ENCODE measurements at places on chromosomes 5 and 9. TPM values are rescaled to one million over a fixed set of nuclear protein-coding genes. Genes with fewer than 3 reads are reported as not detected.

GRCh38 chr9:91844701-91845291, 105.2 kb downstream of the ROR2 start:
- no peak for DNase-seq

The BTNL8 gene
- not detected for total RNA-seq

GRCh38 chr5:138640646-138641254, 65.5 kb upstream of the HSPA9 start:
- no peak for DNase-seq

GRCh38 chr5:77569409-77569808, 69.1 kb downstream of the OTP start:
- DNase-seq: peak; percentile 54

The FGD3 gene
- not detected for total RNA-seq

- DNase-seq: no peak
Observed at GRCh38 chr9:1217076-1217475, 166.9 kb downstream of the DMRT2 start.

GRCh38 chr9:134434894-134435506, 108.7 kb downstream of the RXRA start:
- peak; percentile 97 for DNase-seq

DNA sequence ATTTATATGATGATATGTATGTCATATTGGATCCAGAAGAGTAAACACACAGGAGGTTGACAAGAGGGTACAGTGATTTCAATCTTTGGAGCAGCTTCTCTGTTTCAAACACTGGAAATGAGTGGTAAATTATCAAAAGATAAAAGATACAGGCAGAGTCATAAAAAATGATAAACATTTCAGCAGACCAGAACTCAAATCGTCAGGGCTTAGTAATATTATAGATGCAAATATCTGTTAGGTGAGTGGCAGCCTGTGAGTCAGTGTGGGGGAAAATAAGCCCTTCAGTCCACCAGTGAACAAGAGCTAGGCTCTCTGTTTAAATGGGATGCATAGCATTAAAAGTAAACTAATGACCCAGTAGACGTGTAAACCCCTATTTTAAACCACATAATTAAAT, 1378.1 kb downstream of the EFNA5 start:
- no peak for DNase-seq

- DNase-seq: no peak
Observed at GRCh38 chr5:123091298-123092222, 2.5 kb downstream of the PRDM6 start.

DNA sequence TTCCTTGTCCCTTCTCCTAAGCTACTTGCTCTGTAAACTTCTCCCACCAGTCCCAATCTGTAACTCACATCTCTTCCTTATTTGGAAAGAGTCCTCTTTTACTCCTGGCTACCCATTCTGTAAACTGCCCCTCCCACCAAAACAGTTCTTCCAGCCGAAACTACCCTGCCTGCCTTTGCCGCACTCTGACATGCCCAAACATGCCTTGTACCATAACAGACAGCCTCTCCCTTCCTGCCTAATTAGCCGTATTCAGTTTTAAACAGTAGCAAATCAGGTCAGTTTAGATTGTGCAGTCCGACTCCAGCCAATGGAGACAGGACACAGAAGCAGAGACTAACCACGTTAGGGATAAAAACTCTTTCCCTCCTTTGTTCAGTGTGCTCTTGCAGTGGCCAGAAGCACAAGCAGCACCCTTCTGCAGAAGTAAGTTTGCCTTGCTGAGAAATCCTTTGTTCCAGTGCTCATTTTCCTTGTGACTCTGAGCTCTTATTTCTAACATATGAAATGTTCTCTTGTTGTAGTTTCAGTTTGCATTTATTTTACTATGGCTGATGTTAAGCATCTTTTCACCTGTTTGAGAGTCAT, 5.4 kb upstream of the GLT6D1 start:
- DNase-seq: no peak

The FAM200C gene
- 3.7 TPM for total RNA-seq

The MARCOL gene
- not detected for total RNA-seq

The TMEFF1 gene
- total RNA-seq: 0.28 TPM

DNA sequence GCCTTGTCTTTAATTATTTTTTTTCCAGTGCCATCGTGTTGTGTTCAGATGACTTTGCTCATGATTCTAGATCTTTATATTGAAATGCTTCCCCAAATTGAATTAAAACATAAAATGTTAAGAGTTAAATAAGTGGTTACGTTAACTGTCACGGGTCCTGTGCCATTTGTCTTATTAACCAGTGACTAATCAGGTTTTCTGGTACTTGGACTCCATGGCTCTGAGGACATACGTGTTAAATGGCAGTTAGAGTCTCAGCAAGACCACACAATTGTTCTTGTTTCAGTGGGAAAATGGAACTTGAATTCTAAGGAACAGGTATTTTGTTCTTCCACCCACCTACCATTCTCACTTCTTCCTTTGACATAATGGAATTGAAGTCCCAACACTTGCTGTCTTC, 32.8 kb downstream of the ENTREP1 start:
- no peak for DNase-seq

The MAP1B gene
- total RNA-seq: 56.0 TPM

DNA sequence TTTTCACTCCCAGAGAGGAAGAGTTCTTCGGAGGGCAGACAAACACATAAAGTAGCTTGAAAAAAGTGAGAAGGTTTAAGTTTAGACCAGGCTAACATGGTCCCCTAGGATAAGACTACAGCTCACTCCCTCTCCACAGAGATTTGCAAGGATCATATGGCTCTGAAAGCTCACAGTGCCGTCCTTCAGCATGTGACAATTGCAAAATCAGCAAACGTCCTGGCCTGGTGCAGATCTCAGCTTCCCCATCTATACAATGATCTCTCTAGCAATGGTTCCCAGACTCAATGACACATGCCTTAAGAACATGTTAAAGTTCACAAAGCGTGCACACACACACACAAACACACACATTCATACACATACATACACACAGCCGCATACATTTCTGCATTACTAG, 327.6 kb downstream of the ACTL7B start:
- DNase-seq: no peak

DNA sequence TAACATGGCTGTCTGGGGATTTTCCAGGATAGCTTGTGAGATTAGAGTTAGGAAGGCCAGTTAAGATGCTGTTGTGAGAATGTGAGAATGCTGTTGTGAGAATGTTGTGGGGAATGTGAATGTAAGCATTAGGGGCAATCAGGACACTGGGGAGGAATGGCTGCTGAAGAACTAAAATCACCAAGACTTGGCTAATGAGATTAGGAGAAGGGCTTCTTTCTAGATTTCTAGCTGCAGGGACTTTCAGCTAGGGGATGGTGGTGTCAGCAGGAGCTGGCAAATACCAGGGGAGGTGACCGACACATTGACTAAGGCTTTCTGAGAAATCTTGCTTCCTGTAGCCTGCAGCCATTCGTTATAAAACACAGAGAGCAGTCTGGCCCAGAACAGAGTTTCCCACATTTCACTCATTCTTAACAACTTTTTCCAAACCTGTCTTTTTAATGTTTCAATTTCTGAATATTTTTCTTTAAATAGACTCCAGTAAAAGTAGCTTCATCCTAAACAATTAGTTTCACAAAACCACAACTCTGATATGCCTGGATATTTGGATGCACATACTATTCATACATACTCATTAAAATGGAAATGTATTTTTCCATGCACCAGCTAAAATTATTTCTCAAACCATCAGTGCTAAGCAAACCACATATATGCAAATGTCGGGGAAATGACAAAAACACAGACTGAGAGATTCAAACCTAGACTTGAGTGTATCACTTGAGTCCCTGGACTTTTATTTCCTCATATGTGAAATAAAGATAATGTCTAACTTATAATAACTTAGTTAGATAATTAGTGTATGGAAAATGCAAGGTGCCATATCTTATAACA, 89.3 kb upstream of the TNC start:
- no peak for DNase-seq

DNA sequence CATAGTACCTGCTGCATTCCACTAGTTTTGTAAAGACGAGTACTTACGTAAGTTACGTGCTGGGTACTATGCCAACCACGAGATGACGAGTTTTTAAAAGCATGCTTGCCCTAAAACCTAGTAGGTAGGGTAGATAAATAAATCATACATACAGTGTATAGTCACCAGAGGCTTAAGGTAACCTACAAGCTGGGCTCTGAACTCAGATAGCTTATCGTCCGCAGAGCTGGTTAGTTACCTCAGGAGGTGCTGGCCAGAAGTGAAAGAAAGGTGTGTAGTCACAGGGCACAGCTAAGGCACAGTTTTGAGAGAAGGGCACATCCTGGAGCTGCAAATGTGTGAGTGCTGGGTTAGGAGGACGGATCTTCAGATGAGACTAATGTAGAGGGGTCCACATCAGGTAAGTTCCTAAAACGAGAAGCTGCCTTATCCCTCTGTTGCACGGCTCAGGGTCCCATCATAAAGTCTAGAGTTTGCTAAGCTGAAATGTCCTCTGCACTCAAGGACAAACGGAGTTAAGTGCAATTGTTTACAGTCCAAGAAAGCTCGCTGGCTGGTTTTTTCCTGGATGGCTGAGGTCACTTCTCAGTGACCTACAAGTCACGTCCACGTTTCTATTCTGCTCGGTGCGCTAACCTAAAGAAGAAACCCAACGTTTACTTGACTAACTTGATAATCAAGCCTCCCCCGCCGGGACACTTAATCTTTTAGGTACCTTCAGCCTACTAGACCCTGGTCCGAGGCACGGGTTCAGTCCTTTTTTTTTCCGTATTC, 1.1 kb upstream of the SNX24 start:
- DNase-seq: no peak

DNA sequence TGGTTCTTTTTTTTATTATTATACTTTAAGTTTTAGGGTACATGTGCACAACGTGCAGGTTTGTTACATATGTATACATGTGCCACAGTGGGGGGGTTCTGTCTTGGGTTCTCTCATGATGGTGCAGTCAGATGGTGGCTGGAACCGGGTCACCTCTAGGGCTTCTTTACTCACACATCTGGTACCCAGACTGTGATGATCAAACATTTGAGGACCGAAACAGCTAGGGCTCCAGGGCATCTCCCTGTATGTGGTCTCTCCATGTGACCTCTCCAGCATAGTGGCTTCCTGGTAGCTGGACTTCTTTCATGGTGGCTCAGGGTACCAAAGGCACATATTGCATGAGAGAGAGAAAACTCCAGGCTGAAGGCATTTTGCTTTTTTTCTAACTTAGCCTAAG, 9.8 kb upstream of the CRHBP start:
- no peak for DNase-seq

The TXNDC8 gene
- not detected for total RNA-seq

GRCh38 chr5:166562246-166562645, 1729.2 kb upstream of the WWC1 start:
- DNase-seq: peak; percentile 88

The RNF180 gene
- 7.4 TPM for total RNA-seq

The ANKRD31 gene
- total RNA-seq: 0.56 TPM

The RAB3C gene
- total RNA-seq: not detected

GRCh38 chr5:107476783-107477182, 194.0 kb downstream of the EFNA5 start:
- peak; percentile 60 for DNase-seq

The ELAVL2 gene
- 1.6 TPM for total RNA-seq

GRCh38 chr5:133662578-133662977, 50.2 kb upstream of the FSTL4 start:
- DNase-seq: peak; percentile 59

- no peak for DNase-seq
Observed at GRCh38 chr5:130462516-130462915, 558.3 kb downstream of the CHSY3 start.

DNA sequence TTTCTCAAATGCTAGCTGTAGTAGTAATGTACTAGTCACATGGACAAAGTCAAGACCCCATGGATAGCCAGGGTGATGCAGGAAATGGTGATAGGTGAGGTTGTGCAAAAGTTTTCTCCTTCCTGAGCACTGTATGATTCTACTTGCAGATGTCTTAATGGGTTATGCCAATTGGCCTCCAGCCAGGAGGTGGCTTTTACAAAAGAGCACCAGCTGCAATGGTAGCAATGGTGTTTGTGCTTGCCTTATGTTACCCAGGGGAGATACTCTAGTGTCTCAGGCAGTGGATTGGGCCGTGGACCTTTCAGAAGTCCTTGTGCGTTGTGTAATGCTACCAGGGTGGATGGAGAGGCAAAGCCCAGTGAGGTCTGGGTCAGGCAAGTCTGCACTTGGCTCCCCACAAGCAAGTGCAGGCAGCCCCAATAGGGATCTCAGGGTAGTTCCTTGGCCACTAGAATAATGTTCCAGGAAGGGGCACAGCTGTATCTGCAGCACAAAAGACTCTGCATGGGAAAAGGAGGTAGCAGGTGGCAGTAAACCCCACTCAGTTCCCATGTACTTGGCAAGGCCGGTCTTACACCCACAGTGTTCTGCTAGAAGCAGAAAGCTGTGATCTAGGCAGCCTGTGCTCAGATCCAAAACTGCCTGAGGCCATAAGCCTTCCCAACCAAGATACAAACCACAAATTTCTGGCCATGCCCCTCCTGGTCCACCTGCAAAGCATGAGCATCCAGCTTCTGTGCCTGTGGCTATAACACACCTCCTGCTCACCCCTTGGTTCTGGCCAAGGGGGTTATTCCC, 46.4 kb upstream of the EDIL3 start:
- peak; percentile 8 for DNase-seq

The IFNA13 gene
- total RNA-seq: not detected

DNA sequence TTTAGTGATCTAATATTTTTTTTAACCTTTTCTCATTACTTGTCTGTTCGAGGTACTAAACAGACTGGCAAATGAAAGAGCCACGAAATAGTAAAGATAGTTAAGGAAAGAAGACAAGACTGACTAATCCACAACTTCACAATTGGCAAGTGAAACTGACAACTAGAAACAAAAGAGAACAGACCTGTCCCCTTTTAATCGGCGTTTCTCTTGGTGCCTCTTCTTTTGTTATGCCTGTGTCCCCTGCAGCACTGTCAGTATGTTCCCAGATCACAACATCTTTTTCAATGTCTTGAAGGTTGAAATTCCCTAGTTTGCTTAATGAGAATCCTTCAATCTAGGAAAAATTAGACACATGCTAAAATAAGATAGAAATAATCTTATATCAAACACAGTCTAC, 26.1 kb downstream of the TUT7 start:
- no peak for DNase-seq

The FRMD3 gene
- 0.28 TPM for total RNA-seq

GRCh38 chr5:4651806-4652565, 488.1 kb upstream of the ADAMTS16 start:
- DNase-seq: no peak

GRCh38 chr5:87403899-87404298, 8.8 kb downstream of the CCNH start:
- no peak for DNase-seq

GRCh38 chr5:175842951-175843793, 28.2 kb upstream of the CPLX2 start:
- peak; percentile 71 for DNase-seq

GRCh38 chr5:114319236-114319635, 42.6 kb upstream of the KCNN2 start:
- no peak for DNase-seq

DNA sequence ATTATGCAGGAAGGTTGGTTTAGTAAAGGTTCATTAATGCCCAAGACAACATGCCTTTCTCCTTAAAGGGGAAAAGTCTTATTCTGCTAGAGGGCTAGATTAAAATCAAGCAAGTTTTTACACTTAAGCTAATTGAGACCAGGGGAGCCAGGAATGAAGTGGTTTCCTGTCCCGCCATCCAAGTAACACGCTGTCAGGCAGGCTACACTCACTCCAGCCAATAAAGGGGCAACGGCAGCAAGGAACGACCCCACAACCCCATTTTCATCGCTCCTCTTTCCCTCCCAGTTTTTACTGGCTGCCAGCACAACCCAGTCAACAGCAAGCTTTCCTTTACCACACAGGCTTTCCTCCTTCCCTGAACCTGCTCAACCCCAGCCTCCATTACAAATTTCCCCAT, 225.1 kb downstream of the DCP2 start:
- no peak for DNase-seq

The PRRC2B gene
- total RNA-seq: 186 TPM

GRCh38 chr9:136052472-136052880, 42.6 kb downstream of the NACC2 start:
- peak; percentile 51 for DNase-seq

All from MCF 10A (cell line).